ENCODE measurements at places on chromosomes 2 and 18.

- DNase-seq = peak; percentile 91
Observed at GRCh38 chr2:29921560-29921915, at the start of gene ALK. TSS of gene ALK (minus strand) at chr2:29921586. CDS start at chr2:29920659, 927 bp downstream.

- DNase-seq = no peak
Observed at GRCh38 chr18:77320971-77321559, 71.4 kb downstream of the GALR1 start.

- no peak for DNase-seq
Observed at GRCh38 chr2:218230882-218231281, 13.9 kb downstream of the ARPC2 start.

GRCh38 chr18:36175481-36175880, 11.8 kb upstream of the MOCOS start:
- no peak for DNase-seq

GRCh38 chr2:127740665-127741288, 39.5 kb downstream of the SFT2D3 start:
- DNase-seq = no peak

DNA sequence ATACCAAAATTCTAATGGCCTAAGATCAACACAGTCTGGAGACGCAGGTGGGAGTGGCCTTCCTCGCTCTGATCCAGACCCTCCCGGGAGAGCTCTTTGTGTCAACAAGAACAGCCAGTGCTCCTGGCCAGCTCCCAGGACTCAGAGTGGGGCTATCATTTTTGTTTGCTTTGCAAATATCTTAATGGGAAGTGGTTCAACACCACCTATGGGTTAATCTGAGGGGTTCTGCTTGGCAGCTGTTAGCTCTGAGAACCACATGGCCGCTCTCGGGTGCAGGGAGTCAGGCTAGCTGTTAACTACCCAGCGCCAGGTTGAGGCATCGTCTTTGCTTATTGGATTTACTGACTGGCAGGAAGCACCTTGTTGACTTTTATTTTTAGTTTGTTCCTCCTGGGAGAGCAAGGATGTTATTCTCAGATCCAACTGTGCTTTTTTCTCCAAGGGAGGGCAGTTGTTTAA, 184.8 kb upstream of the SP5 start:
- peak; percentile 96 for DNase-seq

GRCh38 chr18:43160509-43160908, 45.0 kb upstream of the RIT2 start:
- DNase-seq = no peak

DNA sequence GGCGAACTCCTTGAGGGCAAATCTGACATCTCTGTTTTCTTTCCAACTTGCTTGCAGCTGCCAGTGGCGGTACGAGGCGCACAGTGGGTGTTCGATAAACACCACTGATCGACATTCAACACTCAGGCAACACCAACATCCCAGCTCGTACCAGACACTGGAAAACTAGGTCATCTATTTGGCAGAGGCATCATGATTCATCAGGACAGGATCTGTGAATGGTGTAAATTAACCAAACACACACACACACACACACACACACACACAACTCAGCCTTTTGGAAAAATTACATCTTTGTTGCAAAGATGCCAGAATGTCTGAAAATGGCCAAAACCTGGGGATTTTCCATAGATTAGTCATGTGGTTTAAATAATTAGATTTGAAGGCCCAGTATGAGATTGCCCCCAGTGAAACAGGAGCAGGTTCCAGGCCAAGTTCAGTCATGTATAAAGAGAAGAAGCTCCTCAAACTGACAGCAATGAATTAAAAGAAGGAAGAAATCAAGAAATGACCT, 150.5 kb upstream of the NCKAP5 start:
- no peak for DNase-seq

DNA sequence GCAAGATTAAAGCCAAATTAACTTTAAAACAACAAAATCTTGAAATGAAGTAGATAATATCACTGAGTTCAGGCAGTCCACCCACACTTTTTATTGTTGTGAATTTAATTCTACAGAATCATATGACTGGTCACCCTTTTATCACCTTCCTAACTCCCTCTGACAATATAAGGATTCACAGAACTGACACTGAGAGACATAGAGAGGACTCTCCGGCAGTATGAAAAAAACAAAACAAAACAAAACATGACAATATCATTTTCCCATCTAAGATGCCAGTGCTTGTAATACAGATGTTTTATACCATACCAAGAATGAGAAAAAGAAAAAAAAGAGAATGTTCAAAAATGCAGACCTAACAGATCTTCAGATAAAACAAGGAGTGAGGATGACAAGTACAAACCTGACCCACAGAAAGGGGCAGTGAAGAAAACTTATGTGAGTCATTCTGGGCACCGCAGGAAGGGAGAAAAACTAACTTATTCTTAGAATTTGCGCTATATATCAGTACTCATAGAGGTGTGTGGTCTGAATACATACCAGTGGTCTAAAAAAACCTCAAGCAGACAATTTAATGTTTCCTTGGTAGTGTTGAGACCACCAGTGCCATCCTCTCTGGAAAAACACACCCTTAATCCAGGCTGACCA, 136.6 kb downstream of the ZAP70 start:
- DNase-seq = no peak

- no peak for DNase-seq
Observed at GRCh38 chr2:119487434-119488244, 36.6 kb downstream of the SCTR start.

DNA sequence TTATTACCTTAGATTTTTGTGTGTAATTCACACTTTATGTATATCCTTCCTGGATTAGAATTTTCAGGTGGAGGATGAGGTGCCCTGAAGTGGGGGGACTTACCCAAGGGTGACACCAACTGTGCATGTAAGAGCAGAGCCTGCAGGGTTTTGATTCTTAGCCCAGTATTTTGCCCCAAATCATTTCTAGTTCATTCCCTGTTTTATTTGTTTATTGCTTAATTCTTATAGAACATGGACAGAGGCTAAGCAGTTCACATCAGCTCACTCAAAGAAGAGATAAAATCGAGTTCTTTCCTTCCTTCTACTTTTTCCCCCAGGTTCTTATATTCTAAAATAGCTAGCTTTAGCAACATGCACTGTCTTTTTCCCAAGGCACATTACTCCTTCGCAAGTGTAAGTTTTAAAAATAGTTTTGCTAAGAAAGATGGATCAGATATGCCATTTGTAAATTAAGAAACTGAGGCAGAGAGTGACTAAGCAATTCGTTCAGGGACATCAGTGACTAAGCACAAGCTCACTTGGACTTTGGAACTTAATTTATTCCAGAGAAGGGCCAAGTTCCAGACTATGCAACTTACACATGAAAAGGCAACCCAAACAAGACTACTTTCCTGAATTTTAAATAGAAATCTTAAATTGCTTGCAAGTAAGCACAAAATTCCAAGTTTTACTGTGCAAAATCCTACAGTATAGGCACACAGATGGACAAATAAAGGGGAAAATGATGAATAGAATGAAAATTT, 427.9 kb upstream of the POU3F3 start:
- no peak for DNase-seq

- DNase-seq = no peak
Observed at GRCh38 chr2:189312643-189313042, 128.6 kb upstream of the WDR75 start.

DNA sequence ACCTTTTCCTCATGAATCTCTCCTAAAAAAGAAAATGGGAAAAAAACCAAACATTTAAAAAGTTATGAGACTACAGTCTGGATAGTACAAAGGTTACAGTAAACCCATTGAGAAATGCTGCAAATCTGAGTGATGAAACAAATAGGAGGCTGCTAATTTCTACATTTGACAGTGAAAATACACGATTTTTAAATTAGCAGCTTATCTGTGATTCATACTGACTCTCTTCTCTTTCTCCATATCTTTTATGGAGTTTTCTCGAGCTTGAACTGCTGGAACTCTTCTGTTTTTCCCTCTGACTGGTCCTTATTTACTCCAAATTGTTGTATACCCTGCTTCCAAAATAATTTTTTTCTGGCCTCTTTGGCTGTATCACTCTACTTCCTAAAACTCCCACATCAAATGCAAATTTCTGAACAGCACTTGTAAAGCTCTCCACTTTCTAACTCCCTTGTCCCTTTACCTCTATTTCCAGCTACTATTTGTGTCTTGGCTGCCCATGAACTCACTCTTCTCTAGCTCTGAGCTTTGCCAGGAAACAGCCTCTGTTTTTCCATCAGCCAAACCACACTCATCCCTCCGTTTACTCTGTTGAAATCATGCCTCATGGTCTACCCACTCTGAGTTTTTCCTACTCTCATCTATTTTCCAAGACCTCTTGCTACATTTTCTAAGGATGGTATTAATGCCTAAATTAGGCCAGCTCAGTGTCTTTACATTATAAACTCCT, 73.7 kb downstream of the RBMS1 start:
- no peak for DNase-seq

- no peak for DNase-seq
Observed at GRCh38 chr2:12429779-12430406, 286.8 kb upstream of the TRIB2 start.

GRCh38 chr2:233490831-233491230, 75.8 kb downstream of the USP40 start:
- no peak for DNase-seq

DNA sequence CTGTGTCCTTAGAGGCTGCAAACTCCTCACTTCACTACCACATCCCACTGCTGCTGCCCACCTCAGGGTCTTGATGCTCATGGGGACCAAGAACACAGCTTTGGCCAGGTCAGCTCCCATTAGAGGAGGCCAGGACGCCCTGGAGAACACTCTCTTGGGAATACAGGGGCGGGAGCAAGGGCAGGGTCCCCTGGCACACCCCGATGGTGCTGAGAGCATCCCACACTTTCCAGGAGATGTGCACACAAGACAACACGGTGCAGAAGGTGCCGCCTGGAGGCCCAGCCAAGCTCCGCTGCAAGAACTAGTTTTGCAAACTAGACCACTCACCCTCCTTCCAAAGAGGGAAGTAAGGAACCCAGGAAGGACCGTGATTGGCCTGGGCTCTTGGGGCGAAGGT, 304.4 kb upstream of the SALL3 start:
- DNase-seq = no peak

DNA sequence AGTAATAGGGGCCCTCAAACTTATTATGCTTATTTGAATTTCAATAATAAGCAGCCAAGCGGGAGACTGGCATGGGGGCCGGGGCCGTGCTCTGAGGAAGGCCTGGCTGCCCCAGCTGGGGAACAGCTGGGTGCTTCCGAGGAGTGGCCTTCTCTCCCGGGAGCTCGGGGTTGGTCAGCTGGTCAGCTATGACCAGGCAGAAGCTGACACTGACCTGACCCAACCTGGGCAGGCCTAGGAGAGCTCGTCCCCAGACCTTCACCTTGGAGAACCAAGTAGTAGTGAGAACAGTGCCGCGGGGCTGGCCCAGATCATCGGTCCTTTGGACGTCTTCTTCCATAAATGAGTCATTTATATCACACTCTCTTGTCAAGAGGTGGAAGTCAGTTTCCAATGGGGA, 36.1 kb downstream of the RRM2 start:
- DNase-seq = no peak

DNA sequence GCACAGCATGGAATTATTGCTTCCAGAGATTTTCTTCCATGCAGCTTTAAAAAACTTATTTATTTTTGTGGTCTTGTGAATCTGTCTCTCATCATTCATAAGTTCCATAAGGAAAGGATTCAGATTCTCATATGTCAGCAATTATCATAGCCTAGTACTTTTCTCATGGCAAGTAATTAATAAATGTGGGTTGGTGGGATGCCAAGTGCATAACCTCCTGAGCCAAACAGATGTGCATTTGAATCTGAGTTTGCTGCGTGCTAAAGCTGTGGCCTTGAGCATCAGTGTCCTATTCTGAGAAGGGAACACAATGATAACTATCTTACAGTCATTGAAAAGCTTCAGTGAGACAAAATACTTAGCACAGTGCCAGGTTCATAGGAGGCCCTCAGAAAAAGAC, 331.9 kb downstream of the PDE11A start:
- peak; percentile 5 for DNase-seq

GRCh38 chr2:8495189-8495989, 186.5 kb upstream of the ID2 start:
- no peak for DNase-seq

- no peak for DNase-seq
Observed at GRCh38 chr2:30248791-30249190, 17.5 kb downstream of the LBH start.

GRCh38 chr18:31891566-31891965, 51.4 kb downstream of the TRAPPC8 start:
- DNase-seq = no peak

GRCh38 chr2:226721541-226721940, 78.1 kb downstream of the IRS1 start:
- peak; percentile 77 for DNase-seq

DNA sequence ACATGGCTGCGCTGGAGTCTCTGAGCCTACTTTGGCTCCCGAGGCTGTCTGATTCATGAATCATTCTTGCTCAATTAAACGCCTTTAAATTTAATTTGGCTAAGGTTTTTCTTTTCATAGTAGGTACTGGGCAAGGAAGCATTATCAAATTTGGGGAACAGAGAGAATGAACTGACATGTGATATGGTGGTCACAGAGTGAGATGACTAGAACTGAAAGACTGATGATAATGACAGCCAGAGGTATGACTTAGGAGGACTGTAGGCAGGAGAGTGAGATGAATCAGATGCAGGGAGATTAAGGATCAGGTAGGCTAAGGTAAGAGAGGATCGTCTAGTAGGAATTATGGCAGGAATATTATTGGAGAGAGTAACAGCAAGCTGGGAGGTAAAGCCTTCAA, 40.9 kb upstream of the ST8SIA3 start:
- DNase-seq = no peak

DNA sequence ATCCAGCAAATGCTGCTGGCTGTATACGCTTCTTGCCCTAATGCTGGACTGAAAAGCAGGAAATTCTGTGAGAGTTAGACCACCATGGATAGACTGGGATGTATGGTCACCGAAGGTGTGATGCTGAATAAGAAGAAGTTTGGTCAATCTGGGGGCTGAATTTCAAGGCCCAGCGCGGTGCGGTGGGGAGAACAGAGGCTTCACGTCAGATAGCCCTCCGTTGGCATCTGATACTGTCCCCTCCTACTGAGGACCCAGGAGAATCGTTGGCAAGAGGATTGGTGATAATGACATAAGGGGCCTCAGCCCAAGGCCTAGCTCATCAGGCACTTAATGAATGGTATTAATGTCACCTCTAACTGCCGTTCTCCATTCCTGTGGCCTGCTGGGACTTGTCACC, 97.3 kb upstream of the ST3GAL5 start:
- DNase-seq = no peak

All from NCI-H1694 (cell line).